Activated CD4-positive, CD25-positive, alpha-beta regulatory T cell treated with anti-CD3 and anti-CD28 coated beads, Interleukin-2, amount 50 U/mL, for 24 hours (primary cell): ENCODE measurements at places on chromosomes 1 and 21.

- no peak for ATAC-seq
These were observed 37.0 kb downstream of the UBE2G2 start for GRCh38 chr21:44764319-44765230.

DNA sequence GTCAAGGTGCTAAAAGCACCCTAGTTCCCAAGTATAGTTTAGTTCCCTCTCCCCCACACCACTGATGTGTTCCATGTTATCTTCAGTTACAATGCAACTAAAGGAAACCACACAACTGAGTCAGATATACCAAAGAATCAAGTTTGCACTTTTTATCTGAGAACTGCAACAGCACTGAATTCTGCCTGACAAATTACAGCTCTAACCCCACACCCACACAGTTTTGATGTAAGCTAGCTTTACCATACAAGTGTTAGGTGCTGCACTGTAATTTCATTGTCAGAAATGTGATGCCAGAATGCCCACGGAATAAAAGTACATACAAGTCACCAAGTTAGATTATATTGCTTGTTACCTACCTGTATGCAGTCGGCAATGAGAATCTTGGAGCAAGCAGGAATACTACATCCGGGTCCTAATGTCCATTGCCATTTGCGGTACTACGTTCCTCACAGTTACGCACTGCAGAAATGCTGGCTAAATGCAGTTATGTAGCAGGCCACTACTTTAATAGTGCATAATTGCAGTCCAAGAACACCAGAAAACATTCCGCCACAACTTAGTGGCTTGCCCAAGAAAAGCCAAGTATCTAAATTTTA is 12.1 kb downstream of the SFPQ start:
- ATAC-seq, result peak; percentile 79

DNA sequence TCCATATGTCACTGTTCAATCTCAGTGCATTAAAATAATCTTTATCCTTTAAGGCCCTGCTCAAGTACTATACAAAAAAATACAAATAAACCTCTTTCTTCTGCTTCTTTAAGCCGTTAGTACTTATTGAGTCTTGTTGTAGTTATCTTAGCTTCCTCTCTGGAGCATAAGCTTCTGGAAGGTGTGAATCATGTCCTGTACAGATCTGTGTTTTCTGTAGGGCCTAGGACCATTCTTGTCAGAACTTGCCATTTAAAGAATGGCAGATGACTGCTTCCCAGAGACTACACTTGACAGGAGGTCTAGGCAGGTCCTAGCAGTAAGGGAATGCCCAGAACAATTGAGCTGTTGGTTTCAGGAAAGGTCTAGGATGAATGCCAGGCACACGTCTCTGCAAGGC is 12.9 kb downstream of the NEK7 start:
- peak; percentile 8 for ATAC-seq

- ATAC-seq, result no peak
These were observed 22.1 kb downstream of the ARHGEF10L start for GRCh38 chr1:17561561-17561985.

- ATAC-seq, result no peak
These were observed 30.7 kb downstream of the LRP8 start for GRCh38 chr1:53297195-53297594.

DNA sequence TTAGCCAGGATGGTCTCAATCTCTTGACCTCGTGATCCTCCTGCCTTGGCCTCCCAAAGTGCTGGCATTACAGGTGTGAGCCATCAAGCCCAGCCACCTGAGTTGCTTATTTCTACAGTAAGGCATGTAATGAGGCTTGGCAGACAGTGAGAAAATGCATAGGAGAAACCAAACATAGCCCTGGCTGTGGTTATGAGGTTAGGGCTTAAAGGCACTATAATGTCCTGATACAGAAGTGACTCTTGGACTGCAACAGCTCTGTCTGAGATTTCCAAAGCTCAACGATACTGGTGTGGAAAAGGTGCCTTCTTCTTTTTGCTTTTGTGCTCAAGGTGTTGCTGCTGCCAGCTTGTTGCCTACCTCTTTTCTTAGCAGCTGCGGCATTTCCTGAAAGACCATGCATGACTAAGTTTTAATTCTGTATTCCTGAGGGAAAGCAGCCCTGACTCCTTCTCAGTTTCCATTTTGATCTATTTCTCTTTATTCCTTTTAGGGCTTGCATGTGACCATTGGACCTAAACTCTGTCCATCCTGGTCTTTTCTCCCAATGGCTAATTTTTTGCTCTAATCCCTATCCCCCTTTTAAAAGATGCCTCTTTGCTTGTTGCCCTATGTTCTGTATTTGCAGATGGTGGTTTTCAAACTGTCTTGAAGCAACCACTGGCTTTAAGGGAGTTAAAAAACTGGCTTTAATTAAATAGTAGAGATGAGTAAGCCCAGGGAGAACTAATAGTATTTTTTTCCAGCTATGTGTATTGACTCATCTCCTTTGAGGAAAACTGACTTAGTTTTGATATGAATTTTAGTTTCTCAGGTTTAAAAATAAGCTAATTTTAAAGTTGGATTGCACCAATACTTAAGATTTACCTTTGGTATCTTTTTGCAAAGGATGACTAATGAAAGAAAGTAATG is 70.3 kb downstream of the KIF1B start:
- peak; percentile 60 for ATAC-seq

- no peak for ATAC-seq
These were observed 813.4 kb downstream of the ADGRL2 start for GRCh38 chr1:82614090-82614489.

- peak; percentile 27 for ATAC-seq
These were observed 552 bp downstream of the DLGAP3 start for GRCh38 chr1:34928699-34929496.

GRCh38 chr1:150549496-150550221 is 451 bp downstream of the ADAMTSL4 start:
- ATAC-seq, result no peak

DNA sequence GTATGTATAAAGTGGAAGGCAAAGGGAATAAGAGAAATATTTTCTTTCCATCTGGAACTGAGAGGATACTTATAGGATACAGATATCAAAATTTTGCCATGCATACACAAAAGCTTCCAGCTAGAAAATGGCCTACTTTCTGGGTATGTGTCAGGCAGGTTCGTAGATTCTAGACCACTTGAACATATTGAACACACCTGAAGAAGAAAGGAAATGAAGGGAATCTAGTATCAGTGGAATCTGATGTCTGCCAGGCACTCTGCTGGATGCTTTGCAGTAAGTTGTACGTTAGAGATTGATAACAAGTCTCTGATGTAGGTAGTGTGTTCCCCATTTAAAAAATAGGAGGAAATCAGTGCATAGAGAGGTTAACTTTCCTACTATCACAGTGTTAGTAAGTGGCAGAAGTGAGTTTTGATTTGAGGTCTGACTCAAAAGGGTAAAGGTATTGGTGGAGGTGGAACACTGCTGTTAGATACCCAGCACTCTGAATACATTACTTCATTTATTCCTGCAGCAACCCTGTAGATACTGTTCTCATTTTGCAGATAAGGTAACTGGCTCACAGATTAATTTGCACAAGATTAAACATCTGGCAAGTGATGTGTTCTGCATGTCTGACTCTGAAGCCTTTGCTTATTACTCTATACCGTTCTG is 3.0 kb downstream of the CAMSAP2 start:
- no peak for ATAC-seq
